ENCODE measurements at places on chromosomes 5 and 9.
A peak's percentile ranks its signal among the peaks of the same experiment; 100 is the strongest.

DNA sequence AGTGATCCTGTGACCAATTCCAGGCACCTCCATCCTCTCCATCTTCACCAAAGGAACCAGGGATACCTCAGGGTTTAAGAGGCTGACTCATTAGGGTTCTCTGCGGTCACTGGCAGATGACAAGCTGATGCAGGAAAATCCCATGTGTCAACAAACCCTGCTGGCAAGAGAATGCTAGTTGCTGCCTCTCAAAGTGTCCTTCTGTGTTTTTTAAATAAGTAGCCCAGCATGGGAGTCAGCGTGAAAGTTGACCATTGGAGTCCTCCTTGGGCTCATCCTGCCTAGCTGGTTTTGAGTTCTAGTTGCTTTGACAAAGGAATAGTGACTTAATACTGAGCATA lies 200.2 kb downstream of the SLIT3 start:
- no peak for DNase-seq

DNA sequence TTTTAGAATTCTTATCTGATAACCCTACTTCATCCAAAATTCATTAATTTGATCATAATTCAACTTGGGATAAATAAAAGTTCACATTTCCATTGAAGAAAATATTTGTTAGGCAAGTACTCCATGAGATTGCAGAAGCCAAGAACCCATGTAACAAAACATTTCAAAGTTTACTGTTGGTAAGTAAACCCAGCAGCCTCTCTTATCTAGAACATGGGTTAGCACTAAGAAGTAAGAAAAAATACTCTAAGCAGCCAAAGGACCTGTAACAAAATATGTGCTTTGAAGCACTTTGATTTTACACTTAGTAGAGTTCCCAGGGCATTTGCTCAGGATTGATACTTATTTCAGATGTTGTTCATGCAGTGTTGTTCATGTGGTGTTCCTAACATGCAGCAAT lies 8.7 kb downstream of the MAP3K1 start:
- no peak for DNase-seq

GRCh38 chr5:110634475-110634874 lies 92.0 kb downstream of the TMEM232 start:
- DNase-seq, result no peak

DNA sequence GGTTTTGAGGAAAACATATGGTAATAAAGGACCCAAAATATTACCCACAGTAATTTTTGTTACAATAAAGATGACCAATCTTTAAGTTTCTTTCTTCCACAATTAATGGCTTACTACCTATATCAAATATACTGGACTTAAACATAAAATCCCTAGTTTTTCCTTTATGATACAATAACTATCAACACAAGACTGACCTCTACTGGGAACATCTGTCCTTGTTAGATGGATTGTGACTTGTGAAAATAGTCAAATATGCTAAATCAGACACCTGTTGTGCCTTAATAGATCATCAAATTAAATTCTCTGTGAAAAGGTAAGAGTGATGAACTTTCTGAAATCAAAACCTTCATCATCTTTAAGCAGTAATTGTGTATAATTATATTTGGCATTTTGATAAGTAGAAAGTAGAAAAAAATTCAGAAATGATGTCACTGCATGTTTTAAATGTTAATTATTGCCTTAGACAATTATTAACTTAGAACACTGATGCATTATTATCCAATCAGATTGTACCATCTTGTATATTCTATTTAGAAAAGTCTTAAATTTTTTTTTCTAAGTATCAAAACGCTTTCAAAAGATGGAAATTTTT lies 113.6 kb downstream of the DEPDC1B start:
- DNase-seq, result peak; percentile 35

GRCh38 chr9:87267251-87268070 lies 230.2 kb upstream of the DAPK1 start:
- no peak for DNase-seq

GRCh38 chr9:76571288-76571687 lies 112.3 kb downstream of the GCNT1 start:
- no peak for DNase-seq

DNA sequence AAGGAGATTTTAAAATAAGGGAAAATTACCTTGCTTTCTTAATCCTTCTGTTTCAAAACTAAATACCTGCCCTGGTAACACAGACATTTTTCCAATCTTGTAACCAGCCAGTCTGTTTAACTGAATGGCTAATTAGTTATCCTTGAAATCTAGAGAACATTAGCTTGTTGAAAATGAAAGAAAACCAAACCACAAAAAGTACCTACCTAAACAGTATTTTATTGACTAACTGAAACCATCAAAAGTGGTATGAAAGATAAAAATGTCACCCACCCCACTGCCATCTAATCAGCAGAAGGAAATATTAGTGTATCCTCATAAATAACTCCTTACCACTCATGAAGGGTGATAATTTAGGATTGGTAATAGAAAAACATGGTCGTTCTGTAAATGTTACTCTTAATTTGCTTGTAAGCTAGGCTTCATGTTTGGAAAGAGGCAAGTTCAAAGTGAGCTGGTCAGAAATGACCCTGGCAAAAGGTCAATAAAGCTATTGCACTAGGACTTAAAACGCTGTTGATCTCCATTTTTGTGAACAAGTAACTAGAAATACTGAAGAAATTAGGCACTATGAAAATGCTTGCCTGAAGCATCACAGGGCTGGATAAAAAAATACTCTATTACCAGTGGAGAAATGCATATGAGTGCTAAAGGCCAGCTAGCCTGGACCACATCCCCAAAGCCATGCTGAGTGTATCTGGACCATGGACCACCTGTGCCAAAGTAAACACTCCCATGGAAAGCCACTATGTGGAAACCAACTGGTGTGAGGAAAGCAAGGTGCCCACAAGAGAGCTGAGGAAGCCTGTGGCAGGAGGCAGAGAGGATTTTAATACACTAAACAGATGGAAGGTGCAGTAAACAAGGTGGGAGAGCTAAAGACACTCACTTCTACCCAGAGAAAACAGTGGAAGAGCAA lies 8.4 kb downstream of the SEMA5A start:
- DNase-seq, result no peak

DNA sequence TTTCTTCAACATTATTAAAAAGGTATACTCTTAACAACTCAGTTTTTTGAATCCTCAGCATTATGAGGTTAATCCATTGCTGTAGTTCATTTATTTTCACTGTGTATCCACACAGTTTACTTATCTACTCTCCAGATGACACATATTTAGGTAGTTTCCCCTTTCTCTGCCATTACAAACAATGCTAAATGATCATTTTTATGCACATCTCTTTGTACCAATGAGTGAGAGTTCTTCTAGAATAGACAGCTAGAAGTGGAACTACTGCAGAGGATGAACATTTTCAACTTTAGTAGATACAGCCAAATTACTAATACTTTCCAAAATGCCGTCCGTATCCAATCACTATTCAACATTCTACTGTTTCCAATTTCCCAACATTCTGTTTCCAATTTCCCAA lies 11.5 kb downstream of the AFF4 start:
- no peak for DNase-seq

- DNase-seq, result no peak
Observed at GRCh38 chr9:113755433-113755832, 120.7 kb upstream of the ZNF618 start.

DNA sequence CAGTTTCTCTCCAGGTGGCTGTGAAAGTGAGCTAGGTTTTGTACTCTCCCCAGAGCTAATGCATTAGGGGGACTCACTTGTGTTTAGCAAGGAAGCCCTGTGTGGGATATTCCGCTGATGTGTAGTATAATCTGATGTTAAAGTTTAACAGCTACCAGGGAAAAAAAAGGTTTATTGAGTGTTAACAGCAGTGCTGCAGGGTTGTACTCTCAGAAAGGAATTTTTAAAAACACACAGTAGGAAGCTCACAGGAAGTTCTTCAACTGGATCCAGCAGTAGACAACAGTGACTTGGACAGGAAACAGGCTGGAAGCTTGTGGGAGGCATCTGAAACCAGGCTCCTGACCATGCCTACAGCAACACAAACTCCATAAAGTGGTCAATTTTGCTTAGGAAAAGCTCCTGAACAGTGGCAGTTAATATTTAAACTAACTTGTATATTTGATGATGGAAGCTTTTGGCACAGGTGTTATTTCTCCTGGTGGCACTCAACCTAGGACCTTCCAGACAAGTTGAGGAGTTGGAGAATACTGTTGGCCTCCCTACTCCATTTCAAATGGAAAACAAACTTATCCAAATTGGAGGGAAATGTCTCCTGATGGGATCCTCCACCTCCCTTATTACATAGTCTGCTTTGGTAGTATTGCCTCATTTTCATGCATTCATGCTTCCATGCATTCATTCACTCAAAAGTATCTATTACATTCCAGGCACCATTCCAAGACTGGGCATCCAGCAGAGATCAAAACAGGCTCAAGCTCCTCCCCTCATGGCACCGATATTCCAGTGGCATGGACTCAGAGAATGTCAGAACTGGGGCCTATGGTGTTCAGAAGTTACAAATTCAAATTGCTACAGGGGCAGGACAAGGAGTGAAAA lies 54.7 kb downstream of the FOXD1 start:
- DNase-seq, result peak; percentile 74

GRCh38 chr5:138000102-138000723 lies 32.7 kb downstream of the FAM13B start:
- no peak for DNase-seq

DNA sequence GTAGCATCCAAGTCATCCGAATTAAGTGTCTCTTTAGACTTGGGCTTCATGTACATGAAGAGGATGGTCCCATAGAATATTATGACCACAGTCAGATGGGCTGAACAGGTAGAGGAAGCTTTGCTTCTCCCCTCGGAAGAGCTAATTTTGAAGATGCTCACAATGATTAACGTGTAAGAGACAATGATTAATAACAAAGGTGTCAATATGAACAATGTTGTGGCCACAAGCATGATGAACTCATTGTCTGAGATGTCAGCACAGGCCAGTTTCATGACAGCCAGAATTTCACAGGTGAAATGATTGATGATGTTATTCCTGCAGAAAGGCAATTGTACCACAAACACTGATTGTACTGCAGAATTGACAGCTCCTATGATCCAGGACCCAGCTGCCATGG lies 626 bp downstream of the OR13C2 start:
- no peak for DNase-seq

GRCh38 chr5:1827886-1828397 lies 26.7 kb downstream of the NDUFS6 start:
- DNase-seq, result no peak

DNA sequence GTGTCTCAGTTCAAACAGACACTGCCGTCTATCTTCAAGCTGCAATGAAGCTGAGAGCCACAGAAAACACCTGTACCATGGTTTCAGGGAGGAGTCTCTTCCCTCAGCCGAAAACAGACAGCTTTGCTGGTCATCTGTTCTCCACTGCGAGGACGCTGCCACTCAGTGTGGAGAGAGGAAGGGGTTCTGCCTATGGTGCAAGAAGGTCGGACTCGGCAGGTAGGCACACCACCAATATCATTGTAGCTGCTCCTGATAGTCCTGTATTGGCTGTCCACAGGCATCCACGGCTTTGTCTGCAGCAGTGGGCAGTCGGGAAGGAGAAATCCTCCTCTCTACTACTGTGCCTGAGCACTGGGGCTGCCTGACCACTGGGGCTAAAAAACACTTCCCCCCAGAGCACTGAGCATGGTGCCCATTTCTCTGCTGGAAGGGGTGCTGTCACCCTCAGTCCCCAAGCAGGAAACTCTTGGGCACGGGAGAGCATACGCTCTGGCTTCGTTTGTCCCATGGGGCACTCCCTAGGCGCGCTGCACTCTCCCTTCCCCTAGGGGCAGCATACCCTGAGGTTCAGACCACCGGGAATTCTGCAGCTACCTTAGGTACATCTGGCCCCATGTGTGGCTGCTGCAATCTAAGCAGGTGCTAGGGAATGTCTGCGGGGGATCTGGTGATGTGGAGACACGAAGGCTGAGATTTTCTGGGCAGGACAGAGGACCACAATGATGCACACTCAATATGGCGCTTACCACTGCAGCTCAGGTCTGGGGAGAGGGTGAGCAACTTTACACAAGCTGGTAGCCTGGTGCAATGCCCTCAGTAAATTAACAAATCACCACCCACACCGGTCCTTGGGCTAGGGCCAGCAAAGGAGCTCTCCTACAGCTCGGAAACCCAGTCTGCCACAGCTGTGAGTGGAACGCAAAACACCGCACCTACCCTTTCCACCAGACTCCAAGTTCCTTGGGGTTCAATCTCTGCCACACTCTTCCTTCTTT lies 880.9 kb upstream of the SEMA6A start:
- peak; percentile 12 for DNase-seq

DNA sequence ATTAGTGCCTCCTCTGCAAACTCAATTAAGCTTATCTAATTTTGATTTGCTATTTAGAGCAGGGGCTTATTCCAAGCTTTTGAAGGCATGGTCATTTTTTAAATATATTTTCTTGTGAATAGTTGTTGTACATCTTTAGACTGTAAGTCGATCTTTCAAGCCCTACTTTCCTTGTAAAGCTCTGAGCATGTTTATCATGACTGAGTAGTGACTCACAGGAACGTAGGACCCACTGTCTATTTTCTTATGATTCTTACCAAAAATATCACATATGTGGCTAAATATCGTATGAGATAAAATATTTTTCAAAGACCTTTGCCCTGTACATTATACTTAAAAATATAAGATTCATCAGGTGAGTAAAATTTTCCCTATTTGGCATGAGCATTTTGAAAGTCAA lies 440.4 kb upstream of the GRIN3A start:
- no peak for DNase-seq

DNA sequence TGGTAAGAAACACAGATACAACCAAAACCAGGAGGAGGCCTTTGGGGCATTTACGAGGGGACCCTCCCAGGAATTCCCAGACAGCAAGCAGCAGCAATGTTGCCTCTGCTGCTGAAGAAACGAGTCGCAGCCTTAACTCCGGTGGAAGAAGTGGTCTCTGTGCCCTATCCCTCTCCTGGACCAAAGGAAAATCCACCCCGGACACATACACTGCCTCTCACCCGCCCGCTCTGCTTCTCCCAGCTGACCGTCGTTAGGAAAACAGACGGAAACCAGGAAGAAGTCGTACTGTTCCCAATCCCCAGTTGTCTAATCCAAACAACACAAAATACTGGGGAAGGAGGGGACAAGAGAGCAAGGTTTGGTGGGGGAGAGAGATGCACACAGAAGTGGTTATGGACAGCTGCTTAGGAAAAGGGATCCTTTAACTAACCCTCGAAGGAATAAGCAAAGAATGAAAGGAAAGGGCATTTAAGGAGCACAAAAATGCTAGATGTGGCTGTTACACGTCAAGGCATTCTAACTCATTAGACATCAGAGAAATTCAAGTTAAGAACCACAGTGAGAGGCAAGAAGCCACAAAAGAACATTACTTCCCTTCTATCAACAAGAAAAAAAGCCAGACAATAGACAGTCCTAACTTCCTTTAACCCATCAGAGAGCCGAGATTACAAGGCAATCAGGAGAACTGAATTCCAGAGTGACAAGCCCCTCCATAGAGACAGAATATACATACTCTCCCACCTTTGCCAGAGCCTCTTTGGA lies 71.9 kb downstream of the ACTL7B start:
- no peak for DNase-seq

DNA sequence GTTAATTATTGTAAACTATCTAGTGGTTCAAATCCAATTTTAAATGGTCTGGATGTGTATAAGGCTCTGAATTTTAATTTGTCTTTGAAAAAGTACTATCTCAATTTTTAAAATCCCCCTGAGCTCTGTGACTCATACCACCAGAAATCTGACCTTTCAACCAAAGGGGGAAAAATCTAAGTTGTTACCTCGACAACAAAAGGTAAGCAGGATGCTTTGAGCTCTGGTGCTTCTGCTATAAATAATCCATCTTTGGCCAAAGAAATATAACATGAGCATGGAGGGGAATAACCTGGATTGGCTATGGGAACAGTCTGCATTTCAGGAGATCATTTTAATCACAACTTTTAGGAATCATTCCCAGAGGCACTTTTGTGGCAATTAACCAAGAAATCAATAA lies 76.3 kb upstream of the PCSK1 start:
- DNase-seq, result no peak

- no peak for DNase-seq
Observed at GRCh38 chr5:179577286-179577960, 27.1 kb downstream of the RUFY1 start.
